Endodermal cell (in vitro differentiated cells): ENCODE measurements at places on chromosomes 1 and 21. TPM values are rescaled to one million over a fixed set of nuclear protein-coding genes. Genes with fewer than 3 reads are reported as not detected.

DNA sequence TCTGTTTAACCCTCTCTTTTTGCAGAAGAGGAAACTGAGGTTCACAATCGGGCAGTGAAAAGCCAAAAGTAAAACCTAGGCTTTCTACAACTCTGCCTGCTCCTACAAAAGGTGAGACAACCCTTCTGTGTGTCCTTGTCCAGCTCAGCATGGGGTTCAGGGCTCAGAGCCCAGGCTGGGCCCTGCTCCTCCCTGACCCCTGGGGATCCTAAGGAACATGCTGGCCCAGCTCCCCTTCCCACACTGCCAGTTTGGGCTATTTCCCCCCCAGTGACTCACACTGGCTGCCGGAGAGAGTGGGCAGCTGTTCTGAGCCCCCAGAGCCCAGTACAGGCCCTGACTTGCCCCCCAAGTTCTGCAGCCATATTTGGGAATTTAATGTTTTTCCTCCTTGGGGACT is 8.9 kb downstream of the FAM229A start:
- no peaks in the 10 kb centered on the region for H3K27me3 ChIP-seq
- no peak for DNase-seq
- H3K4me1 ChIP-seq: peaks cover 13% of the 10 kb centered on the region
- H3K4me3 ChIP-seq: peak overlapping the region; percentile 53
- no peak overlapping the region for H3K27ac ChIP-seq

DNA sequence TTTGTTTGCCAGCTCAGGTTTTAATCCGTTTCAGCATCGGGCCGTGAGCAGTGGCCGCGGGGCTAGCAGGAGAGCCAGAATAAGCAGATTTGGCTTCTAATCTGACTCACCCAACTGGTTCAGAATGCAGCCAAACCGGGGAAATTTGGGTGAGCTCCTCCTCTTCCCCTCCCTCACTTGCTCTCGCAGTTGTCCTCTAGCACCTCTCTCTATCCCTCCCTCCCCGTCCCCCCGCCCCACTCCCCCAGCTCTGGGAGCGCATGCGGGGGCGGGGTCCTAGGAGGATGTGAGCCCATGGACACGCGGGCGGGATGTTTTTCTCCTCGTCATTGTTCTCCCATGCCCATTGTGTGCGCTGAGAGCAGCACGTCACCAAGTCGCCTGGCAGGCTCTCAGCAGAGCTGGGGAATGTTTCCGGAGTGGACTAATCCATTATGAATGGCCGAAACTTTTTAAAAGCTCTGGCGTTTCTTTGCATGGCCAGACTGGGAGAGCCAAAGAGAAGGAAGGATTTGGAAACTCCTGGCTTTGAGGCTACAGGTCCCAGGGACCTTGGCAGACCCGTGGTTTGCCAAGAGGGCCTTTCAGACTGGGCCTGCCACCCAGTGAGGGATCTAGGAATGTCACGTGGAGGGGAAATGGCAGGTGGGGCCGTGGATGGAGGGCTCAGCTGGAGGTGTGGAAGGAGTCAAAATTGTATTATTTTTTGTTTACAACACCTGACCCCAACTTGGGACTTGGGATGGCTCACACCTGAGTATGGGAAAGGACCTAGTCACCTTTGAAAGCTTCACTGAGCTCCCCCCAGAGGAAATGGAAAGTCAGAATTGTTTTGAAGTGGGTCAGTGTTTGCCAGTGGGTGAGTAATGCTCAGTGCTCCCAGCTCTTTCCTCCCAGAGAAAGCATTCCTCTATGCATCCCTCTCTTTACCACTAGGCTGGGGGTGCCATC is 39.2 kb downstream of the CDK18 start:
- H3K36me3 ChIP-seq: no peaks in the 10 kb centered on the region
- H3K4me1 ChIP-seq: no peaks in the 10 kb centered on the region
- H3K27ac ChIP-seq: peak overlapping the region; percentile 21
- DNase-seq: peak; percentile 94
- peak overlapping the region; percentile 39 for H3K4me3 ChIP-seq
- H3K27me3 ChIP-seq: peaks cover 30% of the 10 kb centered on the region

DNA sequence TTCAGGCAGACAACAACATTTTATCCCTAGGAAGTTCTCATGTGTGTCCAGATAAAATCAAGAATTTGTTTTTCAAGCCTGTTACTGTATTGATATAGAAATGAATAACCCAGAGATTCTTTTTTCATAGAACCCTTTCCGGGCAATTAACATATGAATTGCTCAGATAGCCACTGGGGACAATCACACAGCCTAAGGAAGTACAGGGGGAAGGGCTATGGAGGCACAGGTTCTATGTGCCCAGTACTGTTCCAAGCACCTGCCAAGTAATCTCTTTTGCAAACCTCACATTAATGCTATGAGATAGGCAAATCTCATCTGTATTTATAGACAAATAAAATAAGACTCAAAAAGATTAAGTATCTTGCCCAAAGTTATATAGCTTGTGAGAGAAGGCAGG is 84.9 kb downstream of the NTNG1 start:
- no peak for DNase-seq
- H3K4me1 ChIP-seq: peaks cover 3% of the 10 kb centered on the region
- H3K27me3 ChIP-seq: no peaks in the 10 kb centered on the region
- no peaks in the 10 kb centered on the region for H3K36me3 ChIP-seq
- H3K27ac ChIP-seq: no peak overlapping the region

DNA sequence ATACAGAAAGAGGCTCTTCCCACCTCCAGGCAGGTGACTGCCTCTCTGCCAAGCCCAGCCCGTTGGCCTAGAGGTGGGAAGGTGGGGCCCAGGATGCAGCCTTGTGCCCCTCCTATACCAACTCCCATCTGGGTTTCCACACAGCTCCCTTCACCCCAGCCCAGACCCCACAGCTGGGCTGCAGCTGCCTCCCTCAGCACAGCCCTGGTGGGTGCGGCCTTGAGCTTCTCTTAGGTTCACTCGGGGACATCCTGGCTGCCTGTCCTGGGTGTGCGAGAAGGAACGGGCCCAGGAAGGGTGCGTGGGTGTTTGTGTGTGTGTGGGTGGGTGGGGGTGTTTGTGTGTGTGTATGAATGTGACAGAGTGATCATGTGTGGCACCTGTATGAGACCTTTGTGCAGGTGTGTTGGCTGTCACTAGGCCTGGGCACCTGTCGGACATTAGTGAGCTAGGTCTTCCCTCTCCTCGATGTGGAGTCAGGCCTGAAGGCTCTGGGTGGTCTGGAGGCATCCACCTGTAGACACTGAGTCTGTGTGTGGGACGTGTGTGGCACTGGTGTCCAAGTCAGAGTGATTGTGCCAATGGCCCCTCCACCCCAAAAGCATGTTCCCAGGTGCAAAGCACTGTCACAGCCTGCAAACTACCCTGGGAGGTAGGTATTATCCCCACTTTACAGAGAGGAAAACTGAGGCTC is 30.7 kb downstream of the FOXO6 start:
- no peaks in the 10 kb centered on the region for H3K4me1 ChIP-seq
- H3K4me3 ChIP-seq: no peak overlapping the region
- H3K27me3 ChIP-seq: no peaks in the 10 kb centered on the region
- no peak for DNase-seq

GRCh38 chr1:46070164-46070814 is 62.1 kb downstream of the PIK3R3 start:
- peaks cover 26% of the 10 kb centered on the region for H3K36me3 ChIP-seq
- H3K27me3 ChIP-seq: no peaks in the 10 kb centered on the region
- no peak overlapping the region for H3K4me3 ChIP-seq
- no peak for DNase-seq

- H3K4me3 ChIP-seq: no peak overlapping the region
- H3K27me3 ChIP-seq: no peaks in the 10 kb centered on the region
- no peaks in the 10 kb centered on the region for H3K4me1 ChIP-seq
Observed at GRCh38 chr1:17687145-17687544, 68.0 kb upstream of the ACTL8 start.

GRCh38 chr1:166040202-166040997 is 126.4 kb downstream of the FAM78B start:
- H3K4me3 ChIP-seq: no peak overlapping the region
- H3K36me3 ChIP-seq: no peaks in the 10 kb centered on the region
- H3K4me1 ChIP-seq: no peaks in the 10 kb centered on the region
- no peak overlapping the region for H3K27ac ChIP-seq

GRCh38 chr1:41741244-41741643 is 177.5 kb downstream of the HIVEP3 start:
- no peak overlapping the region for H3K27ac ChIP-seq
- no peak overlapping the region for H3K4me3 ChIP-seq
- H3K4me1 ChIP-seq: no peaks in the 10 kb centered on the region
- H3K27me3 ChIP-seq: no peaks in the 10 kb centered on the region
- H3K36me3 ChIP-seq: no peaks in the 10 kb centered on the region

- H3K27me3 ChIP-seq: no peaks in the 10 kb centered on the region
- H3K4me3 ChIP-seq: no peak overlapping the region
- no peaks in the 10 kb centered on the region for H3K36me3 ChIP-seq
- no peak overlapping the region for H3K27ac ChIP-seq
- no peak for DNase-seq
Observed at GRCh38 chr1:194598098-194598497, 1411.7 kb upstream of the B3GALT2 start.

- no peaks in the 10 kb centered on the region for H3K36me3 ChIP-seq
- H3K4me1 ChIP-seq: no peaks in the 10 kb centered on the region
- DNase-seq: no peak
Observed at GRCh38 chr1:32696041-32696440, 6.5 kb downstream of the SYNC start.

DNA sequence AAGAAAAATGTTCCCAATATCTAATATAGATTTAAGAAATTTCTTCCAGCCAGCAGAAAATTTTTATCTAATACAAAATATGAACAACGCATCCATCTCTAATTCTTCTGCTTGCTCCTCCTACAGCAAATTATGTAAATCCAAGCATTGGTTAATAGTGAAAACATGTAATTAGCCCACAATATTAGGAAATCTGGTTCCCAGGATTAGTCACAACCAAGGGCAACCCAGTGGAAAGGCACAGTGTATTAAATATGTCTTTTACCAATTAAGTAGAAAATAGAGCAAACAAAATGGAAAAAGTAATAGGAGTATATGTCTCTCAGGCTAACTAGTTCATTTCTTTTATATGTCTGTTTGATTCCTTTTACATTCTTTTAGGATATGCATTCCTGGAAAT is 59.4 kb upstream of the IFI44L start:
- H3K4me3 ChIP-seq: no peak overlapping the region
- H3K4me1 ChIP-seq: no peaks in the 10 kb centered on the region
- H3K27me3 ChIP-seq: no peaks in the 10 kb centered on the region
- H3K27ac ChIP-seq: no peak overlapping the region
- DNase-seq: no peak

- H3K27me3 ChIP-seq: no peaks in the 10 kb centered on the region
- no peak overlapping the region for H3K27ac ChIP-seq
- H3K36me3 ChIP-seq: no peaks in the 10 kb centered on the region
- no peak overlapping the region for H3K4me3 ChIP-seq
Observed at GRCh38 chr1:231134624-231135023, 27.2 kb upstream of the TRIM67 start.

DNA sequence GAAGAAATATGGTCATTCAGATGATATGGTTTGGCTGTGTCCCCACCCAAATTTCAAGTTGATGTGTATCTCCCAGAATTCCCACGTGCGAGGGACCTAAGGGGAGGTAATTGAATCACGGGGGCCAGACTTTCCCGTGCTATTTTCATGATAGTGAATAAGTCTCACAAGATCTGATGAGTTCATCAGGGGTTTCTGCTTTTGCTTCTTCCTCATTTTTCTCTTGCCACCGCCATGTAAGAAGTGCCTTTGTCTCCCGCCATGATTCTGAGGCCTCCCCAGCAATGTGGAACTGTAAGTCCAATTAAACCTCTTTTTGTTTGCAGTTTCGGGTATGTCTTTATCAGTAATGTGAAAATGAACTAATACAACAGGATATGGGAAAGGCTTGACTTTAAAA is 1.4 kb upstream of the DPM3 start:
- no peak for DNase-seq
- H3K27me3 ChIP-seq: peaks cover 8% of the 10 kb centered on the region
- no peak overlapping the region for H3K27ac ChIP-seq
- peaks cover 3% of the 10 kb centered on the region for H3K4me1 ChIP-seq

The DMRTB1 gene
- not detected in 3 replicates for total RNA-seq

- DNase-seq: no peak
- no peak overlapping the region for H3K27ac ChIP-seq
- H3K4me3 ChIP-seq: no peak overlapping the region
- no peaks in the 10 kb centered on the region for H3K36me3 ChIP-seq
Observed at GRCh38 chr1:45370575-45370974, 30.3 kb upstream of the MUTYH start.

DNA sequence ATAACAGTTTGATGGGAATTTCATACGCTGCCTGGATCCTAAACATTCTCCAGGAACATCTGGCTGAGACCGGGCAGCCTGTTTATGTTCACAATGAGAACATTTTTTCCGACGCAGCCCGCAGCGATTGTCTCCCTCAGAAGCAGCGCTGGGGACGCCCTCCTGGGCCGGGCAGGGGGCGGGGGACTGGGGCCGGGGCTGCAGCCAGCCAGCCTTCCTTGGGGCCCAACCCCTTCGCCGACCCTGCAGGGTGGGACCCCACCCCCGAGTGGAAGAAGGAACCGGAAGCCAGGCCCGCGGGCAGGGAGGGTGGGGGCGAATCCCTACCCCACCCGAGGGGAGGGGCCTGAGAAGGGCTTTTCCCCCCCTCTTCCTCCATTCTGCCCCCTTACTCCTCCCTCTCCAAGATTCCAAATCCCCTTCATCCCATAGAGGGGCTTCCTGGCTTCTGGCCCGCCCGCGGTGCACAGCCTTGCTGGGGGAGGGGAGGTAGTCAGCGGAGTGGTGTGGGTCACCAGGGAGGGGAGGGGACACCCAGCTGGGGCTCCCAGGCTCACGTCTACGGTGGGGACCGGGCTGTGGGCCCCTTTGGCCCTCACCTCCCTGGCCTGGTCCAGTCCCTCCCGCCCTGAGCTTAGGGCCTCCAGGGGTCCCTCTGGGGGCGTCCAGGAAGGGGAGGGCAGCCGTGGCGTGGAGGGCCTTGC is 60.6 kb downstream of the WNT9A start:
- no peaks in the 10 kb centered on the region for H3K36me3 ChIP-seq
- peaks cover 10% of the 10 kb centered on the region for H3K4me1 ChIP-seq
- peak; percentile 81 for DNase-seq
- H3K4me3 ChIP-seq: no peak overlapping the region
- H3K27me3 ChIP-seq: no peaks in the 10 kb centered on the region
- no peak overlapping the region for H3K27ac ChIP-seq

DNA sequence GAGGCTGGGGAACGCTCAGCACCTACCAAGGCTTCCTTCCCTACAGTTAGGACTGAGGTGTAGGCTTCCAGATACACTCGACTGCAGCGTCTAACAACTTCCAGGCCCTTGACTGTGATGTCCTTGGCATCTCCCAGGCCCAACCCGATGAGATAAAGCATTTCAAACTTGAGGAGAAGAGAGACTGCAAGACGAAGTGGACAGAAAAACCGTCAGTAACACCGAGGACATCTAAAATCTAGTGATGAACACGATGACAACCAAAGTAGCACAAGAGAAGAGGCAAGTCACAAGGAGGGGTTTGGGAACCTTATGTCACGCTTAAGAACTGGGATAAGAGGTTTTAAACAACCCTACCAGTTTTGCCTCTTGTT is 314 bp downstream of the DPH5 start:
- peak overlapping the region; percentile 96 for H3K4me3 ChIP-seq
- no peak overlapping the region for H3K27ac ChIP-seq
- DNase-seq: peak; percentile 74

GRCh38 chr1:101846820-101847219 is 149.9 kb downstream of the OLFM3 start:
- no peak overlapping the region for H3K4me3 ChIP-seq
- H3K4me1 ChIP-seq: peaks cover 3% of the 10 kb centered on the region
- H3K36me3 ChIP-seq: no peaks in the 10 kb centered on the region
- H3K27ac ChIP-seq: no peak overlapping the region
- H3K27me3 ChIP-seq: no peaks in the 10 kb centered on the region
